Prostate gland (tissue), 2 donors: ENCODE measurements at places on chromosomes 6 and 20.
A peak's percentile ranks its signal among the peaks of the same experiment; 100 is the strongest.

DNA sequence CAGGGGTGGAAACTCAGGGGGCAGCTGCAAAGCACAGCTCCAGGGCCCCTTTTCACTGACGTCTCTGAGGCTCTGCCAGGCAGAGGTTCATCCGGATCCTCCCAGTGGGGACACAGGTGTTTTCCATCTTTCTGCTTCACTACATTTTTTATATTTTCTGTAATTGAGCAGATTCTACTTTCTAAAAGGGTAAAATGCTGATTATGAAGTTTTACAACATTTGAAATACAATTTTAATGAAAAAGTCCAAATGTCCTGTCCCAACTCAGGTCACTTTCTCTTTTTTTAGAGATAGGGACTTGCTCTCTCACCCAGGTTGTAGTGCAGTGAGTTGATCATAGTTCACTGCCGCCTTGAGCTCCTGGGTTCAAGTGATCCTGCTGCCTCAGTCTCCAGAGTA lies 41.9 kb downstream of the HLA-A start:
- DNase-seq = no peak
- H3K27ac ChIP-seq = no peak overlapping the region
- no peaks in the 10 kb centered on the region for H3K27me3 ChIP-seq
- H3K4me3 ChIP-seq = no peak overlapping the region
- no peaks in the 10 kb centered on the region for H3K36me3 ChIP-seq
- no peaks in the 10 kb centered on the region for H3K4me1 ChIP-seq

DNA sequence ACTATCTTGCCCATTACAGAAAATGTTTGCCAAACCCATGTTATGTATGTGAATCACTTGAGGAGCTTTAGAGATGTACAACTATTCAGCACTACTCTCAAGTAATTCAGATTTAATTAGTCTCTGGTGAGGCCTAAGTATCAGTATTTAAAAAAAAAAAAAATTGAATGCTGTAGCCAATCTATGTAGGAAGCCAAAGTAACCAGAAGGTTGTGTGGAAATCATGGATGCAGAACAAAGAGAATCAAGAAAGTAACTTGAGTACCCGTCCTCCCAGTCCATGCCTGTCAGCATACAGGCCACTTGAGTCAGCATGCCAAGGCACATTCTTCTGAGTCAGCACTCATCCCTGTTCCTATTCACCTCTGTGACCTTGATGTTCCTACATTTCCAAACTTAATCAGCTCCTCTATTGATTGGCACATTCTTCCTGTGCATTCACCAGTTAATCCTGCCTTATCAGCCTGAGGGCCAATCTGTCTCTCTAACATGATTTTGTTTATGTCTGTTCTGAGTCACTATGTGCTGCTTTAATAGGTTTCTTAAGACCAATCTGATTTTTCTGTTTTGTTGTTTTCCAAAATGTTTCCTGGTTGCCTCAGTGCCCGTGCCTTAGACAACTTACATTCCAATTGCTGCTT lies 165.6 kb downstream of the KCNQ5 start:
- H3K36me3 ChIP-seq = no peaks in the 10 kb centered on the region
- H3K27me3 ChIP-seq = no peaks in the 10 kb centered on the region
- no peaks in the 10 kb centered on the region for H3K4me1 ChIP-seq
- peak; percentile 83 for DNase-seq
- H3K4me3 ChIP-seq = no peak overlapping the region

DNA sequence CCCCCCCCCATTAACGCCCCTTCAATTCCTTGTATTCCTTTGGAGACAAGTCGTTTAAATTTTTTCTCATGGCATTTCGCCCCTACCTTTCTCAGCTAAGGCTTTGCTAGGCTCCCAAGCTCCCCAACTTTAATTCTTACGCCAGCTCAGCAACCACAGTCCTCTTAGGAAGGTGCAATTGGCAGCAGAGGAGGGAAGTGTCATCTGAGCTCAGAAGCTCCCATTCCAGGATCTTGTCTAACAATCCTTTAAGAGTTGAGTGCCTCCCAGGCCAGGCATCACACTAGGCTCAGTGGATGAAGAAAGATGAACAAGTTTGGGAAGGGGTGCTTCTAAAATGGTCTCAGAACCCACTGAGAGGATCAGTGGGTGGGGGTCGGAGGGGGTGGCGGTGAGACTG lies 131.2 kb upstream of the AKAP12 start:
- H3K36me3 ChIP-seq = no peaks in the 10 kb centered on the region
- no peaks in the 10 kb centered on the region for H3K4me1 ChIP-seq
- H3K27ac ChIP-seq = no peak overlapping the region
- no peaks in the 10 kb centered on the region for H3K27me3 ChIP-seq
- no peak overlapping the region for H3K4me3 ChIP-seq
- DNase-seq = no peak

GRCh38 chr6:109872968-109873545 lies 105.1 kb upstream of the GPR6 start:
- H3K36me3 ChIP-seq = no peaks in the 10 kb centered on the region
- H3K27me3 ChIP-seq = no peaks in the 10 kb centered on the region
- DNase-seq = no peak
- no peak overlapping the region for H3K4me3 ChIP-seq

DNA sequence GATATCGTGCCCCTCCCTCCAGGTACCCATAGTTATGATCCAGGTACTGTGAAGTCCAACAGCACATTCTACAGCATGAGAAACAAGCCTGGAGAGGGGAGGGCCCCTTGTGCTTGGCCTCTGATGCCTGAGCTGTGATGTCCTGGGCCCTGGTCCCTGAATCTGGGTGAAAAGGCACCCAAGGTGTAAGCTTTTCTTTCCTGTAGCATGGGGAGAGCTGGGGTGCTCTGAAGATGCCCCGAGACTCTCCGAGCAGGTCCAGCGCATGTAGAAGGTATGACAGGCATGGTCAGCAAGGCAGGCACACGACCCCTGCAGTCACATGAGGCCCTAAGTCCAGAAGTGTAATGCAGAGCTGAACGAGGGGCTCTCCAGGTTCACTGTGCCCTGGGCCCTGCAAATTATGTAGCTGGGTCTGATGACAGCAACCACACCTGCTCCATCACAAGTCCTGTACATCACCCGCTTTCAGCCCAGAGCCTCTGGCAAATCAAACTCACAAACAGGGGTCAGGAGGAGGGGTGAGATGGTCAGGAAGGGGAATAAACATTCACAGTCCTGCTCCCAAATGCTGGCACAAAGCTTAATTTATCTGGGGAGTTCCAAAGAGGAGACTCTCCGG lies 1.8 kb upstream of the CTSZ start:
- no peaks in the 10 kb centered on the region for H3K36me3 ChIP-seq
- H3K27ac ChIP-seq = no peak overlapping the region
- no peak for DNase-seq
- H3K4me1 ChIP-seq = peaks cover 7% of the 10 kb centered on the region

DNA sequence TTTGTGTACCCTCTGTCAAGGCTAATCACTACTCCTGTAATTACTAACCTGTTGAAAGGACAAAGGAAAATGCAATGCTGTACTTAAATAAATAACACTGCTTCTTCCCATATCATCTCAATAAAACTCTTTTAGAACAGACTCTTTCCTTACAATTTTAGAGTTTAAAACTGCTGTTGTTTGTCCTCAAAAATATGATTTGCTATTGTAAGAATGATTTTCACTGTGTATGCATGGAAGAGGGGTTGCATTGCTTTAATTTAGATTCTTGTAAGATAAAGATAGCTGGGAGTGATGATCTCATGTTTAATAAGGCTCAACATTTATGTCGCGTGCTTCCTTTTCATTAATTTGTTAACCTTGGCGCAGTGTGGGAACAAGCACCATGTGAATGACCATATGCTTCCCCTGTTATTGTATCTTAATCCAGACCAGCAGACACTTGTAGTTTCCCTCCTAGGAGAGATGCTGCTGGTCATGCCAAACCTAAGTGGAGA lies 89.8 kb upstream of the ATXN1 start:
- H3K4me1 ChIP-seq = peaks cover 3% of the 10 kb centered on the region
- no peak overlapping the region for H3K27ac ChIP-seq
- no peak overlapping the region for H3K4me3 ChIP-seq
- no peak for DNase-seq
- no peaks in the 10 kb centered on the region for H3K36me3 ChIP-seq

DNA sequence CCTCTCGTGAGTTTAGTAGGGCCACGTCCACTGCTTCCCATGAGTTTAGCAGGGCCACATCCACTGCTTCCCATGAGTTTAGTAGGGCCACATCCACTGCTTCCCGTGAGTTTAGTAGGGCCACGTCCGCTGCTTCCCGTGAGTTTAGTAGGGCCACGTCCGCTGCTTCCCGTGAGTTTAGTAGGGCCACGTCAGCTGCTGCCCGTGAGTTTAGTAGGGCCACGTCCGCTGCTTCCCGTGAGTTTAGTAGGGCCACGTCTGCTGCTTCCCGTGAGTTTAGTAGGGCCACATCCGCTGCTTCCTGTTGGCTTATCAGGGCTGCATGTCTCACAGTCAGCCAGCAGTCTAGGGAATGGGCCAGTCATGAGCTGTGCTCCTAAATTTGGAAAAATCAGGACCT lies 113.7 kb upstream of the QKI start:
- H3K27me3 ChIP-seq = no peaks in the 10 kb centered on the region
- no peak overlapping the region for H3K27ac ChIP-seq

DNA sequence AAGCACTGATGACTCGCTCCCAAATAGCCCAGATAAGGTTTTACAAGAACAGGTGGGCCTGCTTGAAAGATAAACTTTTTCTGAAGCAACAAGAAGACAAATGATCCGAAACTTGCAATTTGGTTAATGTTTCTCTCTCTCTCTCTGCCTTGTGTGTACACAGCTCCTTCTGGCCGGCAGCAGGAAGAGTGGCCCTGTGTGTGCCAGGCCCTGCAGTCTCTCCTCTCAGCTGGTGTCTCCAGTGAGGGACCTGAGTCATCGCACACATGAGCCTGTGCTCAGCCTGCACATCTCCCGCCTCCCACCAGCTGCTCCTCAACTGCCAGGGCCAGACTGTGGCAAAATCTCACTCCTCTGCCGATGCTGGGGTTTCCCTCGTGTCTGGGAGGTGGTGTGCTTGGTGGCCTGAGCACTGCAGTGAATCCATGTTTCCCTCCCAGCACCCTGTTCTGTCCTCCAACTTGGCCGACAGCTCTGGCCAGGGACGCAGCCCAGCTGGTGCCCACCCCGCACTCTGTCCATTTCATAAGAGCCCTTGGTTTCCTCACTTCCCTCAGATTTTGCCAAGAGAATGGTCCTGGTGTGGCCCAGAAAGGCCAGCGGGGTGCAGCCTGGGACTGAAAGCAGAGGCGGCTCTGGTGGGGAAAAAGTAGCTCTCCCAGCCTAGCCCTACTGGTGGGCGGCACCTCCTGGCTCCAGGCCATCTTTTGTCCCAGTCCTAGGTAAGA lies 49.4 kb downstream of the ERMARD start:
- no peaks in the 10 kb centered on the region for H3K27me3 ChIP-seq
- H3K27ac ChIP-seq = peak overlapping the region; percentile 48
- no peaks in the 10 kb centered on the region for H3K36me3 ChIP-seq
- peak; percentile 49 for DNase-seq
- peaks cover 10% of the 10 kb centered on the region for H3K4me1 ChIP-seq
- no peak overlapping the region for H3K4me3 ChIP-seq

- H3K27ac ChIP-seq = no peak overlapping the region
- H3K36me3 ChIP-seq = no peaks in the 10 kb centered on the region
- no peaks in the 10 kb centered on the region for H3K27me3 ChIP-seq
- DNase-seq = no peak
- H3K4me1 ChIP-seq = no peaks in the 10 kb centered on the region
- no peak overlapping the region for H3K4me3 ChIP-seq
Observed at GRCh38 chr6:137787016-137787415, 80.0 kb upstream of the TNFAIP3 start.
